ENCODE measurements at places on chromosomes 3 and 15.

DNA sequence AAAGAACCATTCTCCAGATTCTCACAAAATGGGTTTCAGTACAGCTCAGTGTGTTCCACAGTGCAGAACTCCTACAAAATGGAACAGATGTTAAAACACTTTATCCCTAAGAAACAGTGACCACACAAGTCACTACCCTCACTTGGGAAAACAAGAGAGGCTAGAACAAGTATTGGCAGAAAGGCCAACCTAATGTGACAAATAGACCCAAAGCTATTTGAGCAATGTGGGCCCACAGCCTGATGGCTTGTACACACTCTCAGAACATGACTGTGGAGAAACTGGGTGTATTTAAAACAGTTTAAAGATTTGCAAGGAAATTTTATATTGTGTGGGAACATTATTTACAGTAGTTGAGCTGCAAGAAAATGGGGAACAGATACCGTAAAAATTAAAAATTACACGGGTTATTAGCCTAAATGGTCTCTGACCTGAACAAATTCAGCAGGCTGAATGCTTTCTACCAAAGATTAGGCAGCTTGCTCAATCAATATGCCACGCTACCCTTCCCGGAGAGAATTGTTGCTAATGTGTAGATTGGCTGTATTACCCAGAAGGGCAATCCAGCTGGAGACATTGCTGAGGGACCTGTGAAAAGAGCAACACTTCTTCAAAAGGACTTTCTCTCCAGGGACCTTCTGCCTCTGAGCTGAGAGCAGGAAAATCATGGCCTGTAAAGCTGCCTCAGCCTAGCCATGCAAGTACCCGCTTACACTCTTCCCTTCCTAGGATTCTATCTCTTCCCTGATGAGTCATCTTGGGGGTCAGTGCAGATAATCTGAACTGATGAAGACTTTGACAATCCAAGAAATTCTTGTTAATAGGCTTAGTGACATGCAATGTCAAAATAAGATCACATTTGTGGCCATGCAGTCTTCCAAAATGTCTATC is 97.1 kb downstream of the STRIT1 start:
- no peak for DNase-seq

- DNase-seq = no peak
These were observed 51.4 kb downstream of the CORO2B start for GRCh38 chr15:68630211-68630555.

GRCh38 chr3:7410782-7411181 is 549.9 kb downstream of the GRM7 start:
- DNase-seq = no peak

DNA sequence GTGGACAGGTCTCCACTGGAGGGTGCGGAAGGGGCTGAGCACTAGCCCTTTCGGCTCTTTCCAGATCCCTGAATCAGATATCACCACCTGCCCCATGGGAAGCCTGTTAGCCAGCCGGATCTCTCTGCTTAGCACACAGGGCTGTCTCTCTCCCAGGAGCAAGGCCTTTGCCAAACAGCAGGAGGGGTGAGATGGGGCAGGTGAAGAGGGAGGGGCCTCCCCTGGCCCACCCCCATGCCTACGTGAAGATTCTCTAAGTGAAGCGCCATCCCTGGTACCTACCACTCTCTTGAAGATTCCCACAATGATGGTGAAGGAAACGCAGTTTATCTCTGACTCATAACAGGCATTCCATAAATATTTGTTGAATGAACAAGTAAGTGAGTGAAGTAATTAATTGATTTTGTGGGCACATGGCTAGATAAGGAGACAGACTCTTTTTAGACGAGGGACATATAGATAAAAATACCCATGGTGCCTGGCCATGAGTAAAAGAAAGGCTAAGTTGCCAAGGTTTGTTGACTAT is 19.6 kb upstream of the HCN4 start:
- DNase-seq = no peak

GRCh38 chr3:162558016-162558415 is 1061.4 kb downstream of the OTOL1 start:
- DNase-seq = no peak

DNA sequence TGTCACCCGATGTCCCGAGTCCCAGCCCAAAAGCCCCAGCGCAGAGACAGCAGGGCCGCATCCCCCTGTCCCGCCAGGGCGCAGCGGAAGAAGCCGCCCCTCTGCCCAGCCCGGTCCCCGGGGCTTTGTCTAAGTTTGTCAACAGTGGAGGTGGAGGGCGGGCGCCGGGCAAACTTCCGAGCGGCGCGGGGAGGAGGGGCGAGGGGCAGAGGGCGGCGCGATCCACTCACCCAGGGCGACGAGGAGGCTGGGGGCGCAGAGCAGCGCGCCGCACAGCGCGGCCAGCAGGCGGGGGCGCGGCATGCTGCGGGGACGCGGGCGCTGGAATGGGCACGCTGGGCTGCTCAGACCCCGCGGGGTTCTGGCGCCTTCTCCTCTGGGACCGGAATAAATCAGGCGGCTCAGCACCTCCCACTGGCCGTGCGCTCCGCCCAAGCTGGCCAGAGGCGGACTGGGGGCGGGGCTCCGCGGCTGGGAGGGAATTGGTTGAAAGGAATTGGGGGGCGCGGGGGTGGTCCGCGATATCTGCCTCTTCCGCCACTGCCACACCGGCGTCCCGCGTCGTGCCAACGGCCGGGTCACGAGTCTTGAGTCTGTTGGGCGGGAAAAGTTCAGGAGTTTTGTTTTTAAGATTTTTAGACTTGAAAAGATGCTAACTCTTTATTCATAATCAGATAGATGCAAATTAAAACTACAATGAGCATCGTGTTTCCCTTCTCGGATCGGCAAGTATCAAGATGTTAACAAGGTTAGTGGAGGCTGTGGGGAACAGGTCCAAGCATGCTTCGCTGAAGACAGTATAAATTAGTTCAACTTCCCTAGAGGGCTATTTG is at the start of gene MFGE8:
Gene MFGE8 (minus strand): TSS at position 363 of the 833 bp plus-strand sequence. CDS start 60 bp downstream, at position 303.
- DNase-seq = peak; percentile 83

GRCh38 chr3:46929324-46929723 is 47.2 kb downstream of the CCDC12 start:
- DNase-seq = no peak

DNA sequence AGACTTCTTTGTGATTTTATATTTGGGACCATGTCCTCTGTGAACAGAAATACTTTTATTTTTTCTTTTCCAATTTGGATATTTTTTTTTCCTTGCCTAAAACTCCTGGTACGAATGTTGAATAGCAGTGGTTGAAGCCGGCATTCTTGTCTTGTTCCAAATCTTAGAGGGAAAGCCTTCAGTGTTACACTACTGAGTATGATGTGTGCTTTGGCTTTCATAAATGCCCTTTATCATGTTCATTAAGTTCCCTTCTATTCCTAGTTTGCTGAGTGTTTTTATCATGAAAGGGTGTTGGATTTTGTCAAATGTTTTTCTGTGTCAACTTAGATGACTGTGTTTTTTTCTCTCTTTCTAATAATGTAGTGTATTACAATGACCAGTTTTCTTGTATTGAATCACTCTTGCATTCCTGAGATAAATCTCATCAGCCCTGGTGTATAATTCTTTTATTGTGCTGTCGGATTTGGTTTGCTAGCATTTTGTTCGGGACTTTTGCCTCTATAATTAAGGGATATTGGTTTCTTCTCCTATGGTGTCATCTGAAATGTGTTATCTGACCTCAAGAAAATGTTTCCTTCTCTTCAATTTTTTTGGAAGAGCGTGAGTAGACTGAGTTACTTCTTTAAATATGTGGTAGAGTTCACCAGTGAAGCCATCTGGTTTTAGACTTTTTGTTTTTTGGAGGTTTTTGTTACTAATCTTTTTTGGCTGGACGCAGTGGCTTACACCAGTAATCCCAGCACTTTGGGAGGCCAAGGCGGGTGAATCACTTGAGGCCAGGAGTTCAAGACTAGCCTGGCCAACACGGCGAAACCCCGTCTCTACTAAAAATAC is 33.3 kb downstream of the MAP1A start:
- no peak for DNase-seq

DNA sequence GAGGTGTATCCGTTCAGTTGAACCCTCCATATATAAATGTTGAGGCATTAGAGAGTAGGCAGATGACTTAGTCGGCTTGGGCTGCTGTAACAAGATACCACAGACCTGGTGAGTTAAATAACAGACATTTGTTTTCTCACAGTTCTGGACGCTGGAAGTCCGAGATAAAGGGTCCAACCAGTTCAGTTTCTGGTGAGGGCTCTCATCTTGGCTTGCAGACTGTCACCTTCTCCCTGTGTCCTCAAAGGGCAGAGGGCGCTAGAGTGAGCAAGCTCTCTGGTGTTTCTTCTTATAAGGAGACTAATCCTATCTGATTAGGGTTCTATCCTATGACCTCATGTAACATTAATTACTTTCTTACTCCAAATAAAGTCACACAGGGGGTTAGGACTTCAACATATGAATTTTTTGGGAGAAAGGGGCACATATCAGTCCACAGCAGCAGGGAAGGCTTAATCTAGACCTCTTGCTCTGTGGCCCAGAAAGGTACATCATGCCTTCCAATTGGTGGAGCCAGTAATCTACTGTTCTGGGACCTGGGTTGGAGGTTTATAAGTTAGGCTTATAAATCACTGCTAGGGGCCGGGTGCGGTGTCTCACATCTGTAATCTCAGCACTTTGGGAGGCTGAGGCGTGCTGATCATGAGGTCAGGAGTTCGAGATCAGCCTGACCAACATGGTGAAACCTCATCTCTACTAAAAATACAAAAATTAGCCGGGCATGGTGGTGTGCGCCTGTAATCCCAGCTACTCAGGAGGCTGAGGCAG is 26.3 kb upstream of the SLC28A2 start:
- no peak for DNase-seq

DNA sequence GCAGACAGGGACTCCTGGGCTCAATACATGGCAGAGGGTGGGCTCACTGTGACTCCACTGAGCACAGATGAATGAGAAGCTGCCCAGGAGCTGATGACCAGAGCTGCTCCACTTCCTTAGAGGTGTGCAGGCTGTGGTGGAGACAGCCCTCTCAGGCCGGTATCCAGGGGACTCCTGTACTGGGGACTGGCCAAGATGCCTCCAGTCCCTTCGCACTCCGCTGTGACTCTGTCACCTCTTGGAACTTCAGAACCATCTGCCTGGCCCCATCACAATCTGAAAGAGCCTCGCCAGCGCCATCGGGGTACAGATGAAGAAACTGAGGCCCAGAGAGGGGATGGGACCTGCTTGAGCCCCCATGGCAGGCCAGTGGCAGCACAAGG is 111.2 kb downstream of the ETFA start:
- no peak for DNase-seq

GRCh38 chr3:161369531-161369930 is 1.8 kb downstream of the SPTSSB start:
- DNase-seq = no peak

- DNase-seq = no peak
These were observed 1.8 kb downstream of the IFT122 start for GRCh38 chr3:129441782-129442181.

GRCh38 chr3:174483254-174483653 is 375.9 kb upstream of the NAALADL2 start:
- no peak for DNase-seq

DNA sequence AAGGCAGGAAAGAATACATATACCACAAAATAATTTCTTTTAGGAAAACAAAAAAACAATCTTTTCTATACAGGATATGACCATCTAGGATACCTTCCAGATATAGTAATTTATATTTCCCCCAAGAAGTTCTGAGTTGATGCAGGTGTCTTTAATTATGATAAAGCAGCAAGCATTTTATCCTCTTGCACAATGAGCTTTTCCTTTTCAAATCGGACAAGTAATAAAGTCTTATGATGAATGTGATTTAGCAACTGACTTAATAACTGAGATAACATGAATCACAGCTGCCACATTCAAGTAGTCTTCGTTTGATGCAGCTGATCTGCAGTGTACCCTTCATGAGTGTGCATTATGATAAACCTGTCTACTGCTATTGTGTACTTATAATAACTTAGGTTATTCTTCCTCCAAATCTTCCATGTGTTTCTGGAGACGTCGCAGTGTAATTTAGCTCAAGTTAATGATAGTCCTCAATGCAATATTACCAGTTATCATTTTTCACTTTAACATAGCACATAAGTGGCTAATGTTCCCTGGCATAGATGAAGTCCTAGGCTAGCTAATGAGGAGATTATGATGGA is 260.3 kb upstream of the MRPL3 start:
- no peak for DNase-seq

- no peak for DNase-seq
These were observed 18.5 kb downstream of the PIK3CA start for GRCh38 chr3:179166561-179167201.

DNA sequence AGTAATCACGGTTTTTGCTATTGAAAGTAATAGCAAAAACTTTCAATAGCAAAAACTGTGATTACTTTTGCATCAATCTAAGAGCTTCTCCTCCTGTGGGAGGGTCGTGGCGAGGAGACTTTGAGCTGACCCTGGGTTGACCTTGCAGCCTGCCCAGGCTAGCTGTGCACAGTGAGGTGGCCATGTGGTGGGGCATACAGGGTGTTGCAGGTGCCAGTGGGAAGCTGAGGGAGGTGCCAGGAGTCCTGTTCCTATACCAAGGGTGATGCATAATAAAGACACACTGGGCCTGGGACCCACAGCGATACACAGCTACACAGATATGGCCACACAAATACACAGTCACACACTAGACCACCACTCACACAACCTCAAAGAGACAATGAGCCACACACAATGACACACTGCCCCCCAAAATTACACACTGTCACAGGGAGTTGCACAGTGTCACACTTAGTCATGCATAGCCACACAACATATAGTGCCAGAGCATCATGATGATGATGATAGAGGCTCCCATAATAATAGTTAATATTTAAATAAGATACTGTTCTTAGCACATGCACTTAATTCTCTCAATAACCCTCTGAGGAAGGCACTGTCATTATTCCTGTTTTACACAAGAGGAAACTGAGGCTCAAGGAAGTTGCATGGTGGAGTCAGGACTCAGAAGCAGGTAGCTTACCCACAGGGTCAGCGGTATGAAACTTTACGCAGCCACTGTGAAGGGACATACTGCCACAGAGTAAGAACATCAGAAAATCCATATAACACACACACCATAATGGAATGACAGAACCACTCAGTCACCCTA is 6.3 kb downstream of the PLCD1 start:
- DNase-seq = no peak

- DNase-seq = no peak
These were observed 37.8 kb downstream of the DLG1 start for GRCh38 chr3:197260491-197261163.

- no peak for DNase-seq
These were observed 552.2 kb upstream of the SUCLG2 start for GRCh38 chr3:68206524-68207117.

DNA sequence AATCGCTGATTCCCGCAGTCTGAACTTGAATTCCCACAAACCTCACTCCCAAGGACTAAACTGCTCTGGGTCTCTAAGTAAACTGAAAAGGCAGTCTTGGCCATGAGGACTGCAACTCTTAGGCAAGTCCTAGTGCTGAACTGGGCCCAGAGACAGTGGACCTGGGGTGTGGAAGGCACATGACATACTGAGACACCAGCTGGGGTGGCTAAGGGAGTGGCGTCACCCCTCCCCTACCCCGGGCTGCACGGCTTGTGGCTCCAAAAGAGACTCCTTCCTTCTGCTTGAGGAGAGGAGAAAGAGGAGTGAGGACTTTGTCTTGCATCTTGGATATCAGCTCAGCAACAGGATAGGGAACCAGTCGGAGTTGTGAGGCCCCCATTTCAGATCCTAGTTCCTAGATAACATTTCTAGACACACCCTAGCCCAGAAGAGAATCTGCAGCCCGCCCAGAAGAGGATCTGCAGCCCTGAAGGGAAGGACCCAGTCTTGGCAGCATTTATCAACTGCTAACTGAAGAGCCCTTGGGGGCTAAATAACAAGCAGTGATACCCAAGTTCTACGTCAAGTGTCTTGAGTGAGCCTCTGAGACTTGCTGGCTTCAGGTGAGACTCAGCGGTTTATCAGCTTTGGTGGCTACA is 110.7 kb upstream of the C3orf80 start:
- no peak for DNase-seq
